Stimulated activated CD4-positive, alpha-beta T cell treated with anti-CD3 and anti-CD28 coated beads, Interleukin-15, amount 100 ng/mL, for 1 hour (primary cell): ENCODE measurements at places on chromosomes 12 and 14.

- DNase-seq: no peak
Measured at GRCh38 chr14:74735125-74735524, 22.2 kb downstream of the FCF1 start.

GRCh38 chr14:89973234-89973823 lies 17.6 kb downstream of the TDP1 start:
- no peak for DNase-seq

GRCh38 chr12:77808534-77808933 lies 22.2 kb upstream of the NAV3 start:
- DNase-seq: no peak

GRCh38 chr12:550473-551260 lies 90.9 kb downstream of the B4GALNT3 start:
- no peak for DNase-seq

GRCh38 chr14:45807178-45807899 lies 554.3 kb upstream of the MIS18BP1 start:
- no peak for DNase-seq

- no peak for DNase-seq
Measured at GRCh38 chr12:117438809-117439208, 77.4 kb upstream of the NOS1 start.
